ENCODE measurements at places on chromosomes 16 and 17. TPM values are rescaled to one million over a fixed set of nuclear protein-coding genes. Genes with fewer than 3 reads are reported as not detected.

CCL1 gene
- total RNA-seq = not detected

DNA sequence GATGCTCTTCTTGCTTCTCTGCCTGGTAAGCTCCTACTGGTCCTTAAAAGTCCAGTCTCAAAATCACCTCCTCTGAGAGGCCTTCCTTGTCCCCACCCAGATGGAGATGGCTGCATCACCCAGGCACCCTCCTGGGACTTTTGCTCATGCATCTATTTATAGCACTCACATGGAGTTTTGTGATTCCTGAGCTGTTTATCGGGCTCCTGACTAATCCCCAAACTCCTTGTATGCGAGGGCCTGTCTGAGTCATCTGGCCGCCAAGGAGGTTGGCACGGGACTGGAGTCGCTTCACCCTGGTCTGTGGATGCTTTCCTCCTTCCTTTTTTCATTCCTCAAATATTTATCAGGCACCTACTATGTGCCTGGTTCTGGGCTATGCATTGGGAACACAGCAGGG, 2.3 kb upstream of the MAP2K3 start:
- no peak for DNase-seq

- DNase-seq = no peak
Measured at GRCh38 chr16:6949240-6949639, 383.4 kb upstream of the RBFOX1 start.

GRCh38 chr17:31008374-31009041, 37.7 kb downstream of the RNF135 start:
- DNase-seq = peak; percentile 70

- DNase-seq = no peak
Measured at GRCh38 chr16:60137891-60138290, 1403.8 kb upstream of the GOT2 start.

DNA sequence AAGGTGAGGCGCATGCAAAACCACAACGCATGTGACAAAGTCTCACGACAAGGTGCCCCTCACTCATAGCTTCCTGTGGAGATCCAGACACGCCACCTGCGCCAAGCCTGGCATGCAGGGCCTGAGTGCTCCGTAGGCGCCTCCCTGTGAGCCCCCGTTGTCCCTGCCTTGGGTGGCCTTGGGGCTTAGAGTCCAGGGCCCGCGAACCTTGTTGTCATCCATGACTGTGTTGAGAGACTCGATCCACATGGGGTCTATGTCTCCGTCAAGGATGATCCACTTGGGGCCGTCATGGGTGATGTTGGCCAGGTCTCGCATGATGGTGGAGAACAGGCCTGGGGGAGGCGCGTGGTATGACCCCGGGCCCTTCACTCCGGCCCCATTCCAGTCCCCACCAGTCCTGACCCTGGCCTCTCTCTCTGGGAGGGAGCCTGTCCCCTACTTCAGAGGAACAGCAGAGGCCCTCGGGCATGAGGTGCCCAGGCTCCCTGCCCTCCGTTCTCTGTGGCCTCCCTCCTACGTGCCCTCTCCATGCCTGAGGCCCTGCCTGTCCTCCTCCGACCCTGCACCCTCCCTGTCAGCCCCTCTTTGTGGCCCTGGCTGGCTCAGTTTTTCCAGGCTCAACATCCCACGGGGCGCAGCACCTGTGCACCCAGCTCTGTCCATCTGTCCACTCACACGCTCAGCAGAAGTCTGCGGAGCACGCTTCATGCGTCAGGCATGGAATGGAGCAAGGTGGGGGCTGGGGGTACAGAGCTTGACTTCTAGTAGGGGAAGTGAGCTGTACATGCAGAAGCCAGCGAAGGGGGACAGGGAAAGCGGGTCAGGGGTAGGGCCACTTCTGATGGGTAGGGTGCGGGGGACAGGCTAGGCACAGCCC, 85.7 kb downstream of the DNAH17 start:
- no peak for DNase-seq
